ENCODE measurements at places on chromosomes 16 and 17. TPM values are rescaled to one million over a fixed set of nuclear protein-coding genes. Genes with fewer than 3 reads are reported as not detected.

The SNX20 gene
- 0.69 TPM for total RNA-seq

The TBC1D26 gene
- 0.69 TPM for total RNA-seq

The FZD2 gene
- 9.3 TPM for total RNA-seq

The FLII gene
- 178 TPM for total RNA-seq

The GCGR gene
- not detected for total RNA-seq

The KRTAP3-1 gene
- total RNA-seq, result not detected

The SLC38A8 gene
- not detected for total RNA-seq

The NPIPB9 gene
- total RNA-seq, result 3.1 TPM

The RAD51C gene
- 19.3 TPM for total RNA-seq

GRCh38 chr16:56801762-56802161 is 63.2 kb upstream of the SLC12A3 start:
- H3K4me1 ChIP-seq, result peaks cover 11% of the 10 kb centered on the region
- H3K27me3 ChIP-seq, result no peaks in the 10 kb centered on the region
- no peak overlapping the region for H3K27ac ChIP-seq
- H3K4me3 ChIP-seq, result no peak overlapping the region
- no peak for DNase-seq
- no peaks in the 10 kb centered on the region for H3K36me3 ChIP-seq

DNA sequence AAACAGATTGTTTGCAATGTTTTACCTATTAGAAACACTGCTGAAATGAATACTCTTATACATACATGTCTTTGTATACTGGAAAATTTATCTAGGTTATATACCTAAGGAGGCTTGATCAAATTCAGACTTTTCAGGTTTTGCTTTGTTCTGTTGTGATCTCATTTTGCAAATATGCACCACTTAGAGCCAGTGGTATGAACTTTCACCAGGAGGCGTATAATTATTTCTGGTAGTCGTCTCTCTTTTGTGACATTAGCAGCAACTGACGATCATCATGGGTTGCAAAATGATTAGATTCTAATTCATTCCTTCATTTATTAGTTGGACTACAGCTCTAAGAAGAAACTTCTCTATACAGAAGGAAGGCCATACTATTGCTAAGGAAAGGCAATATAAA is 26.9 kb downstream of the AP1G1 start:
- H3K4me3 ChIP-seq, result no peak overlapping the region
- DNase-seq, result no peak
- no peaks in the 10 kb centered on the region for H3K4me1 ChIP-seq
- H3K27me3 ChIP-seq, result no peaks in the 10 kb centered on the region
- H3K36me3 ChIP-seq, result no peaks in the 10 kb centered on the region
- no peak overlapping the region for H3K27ac ChIP-seq

- H3K4me1 ChIP-seq, result no peaks in the 10 kb centered on the region
- peak overlapping the region; percentile 63 for H3K27ac ChIP-seq
- DNase-seq, result no peak
- H3K4me3 ChIP-seq, result no peak overlapping the region
- H3K36me3 ChIP-seq, result no peaks in the 10 kb centered on the region
These were observed 68.5 kb downstream of the YPEL2 start for GRCh38 chr17:59399914-59400313.

DNA sequence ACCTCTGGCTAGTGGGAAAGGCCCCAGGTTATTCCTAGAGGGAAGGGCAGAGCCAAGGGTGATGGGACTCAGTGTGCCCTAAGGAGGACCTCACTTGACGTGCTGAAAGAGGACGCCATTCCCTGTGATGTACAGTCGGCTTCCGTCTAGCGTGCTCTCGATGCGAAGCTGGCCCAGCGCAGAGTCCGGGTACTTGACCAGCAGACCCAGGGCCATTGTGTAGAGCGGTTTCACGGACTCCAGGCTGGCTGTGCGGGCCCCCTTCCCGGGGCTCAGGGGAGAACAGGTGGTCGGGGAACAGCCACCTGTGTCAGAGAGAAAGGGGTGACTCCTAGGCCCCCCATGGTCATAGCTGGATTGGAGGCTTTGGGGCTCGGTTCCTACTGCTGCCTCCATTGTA is 19.9 kb downstream of the PLEKHG4 start:
- H3K27ac ChIP-seq, result no peak overlapping the region
- no peak overlapping the region for H3K4me3 ChIP-seq
- H3K27me3 ChIP-seq, result no peaks in the 10 kb centered on the region
- no peak for DNase-seq
- no peaks in the 10 kb centered on the region for H3K36me3 ChIP-seq
- no peaks in the 10 kb centered on the region for H3K4me1 ChIP-seq

GRCh38 chr16:785563-786535 is 2.3 kb downstream of the RPUSD1 start:
- peaks cover 17% of the 10 kb centered on the region for H3K4me1 ChIP-seq
- H3K27me3 ChIP-seq, result no peaks in the 10 kb centered on the region
- no peak overlapping the region for H3K4me3 ChIP-seq

DNA sequence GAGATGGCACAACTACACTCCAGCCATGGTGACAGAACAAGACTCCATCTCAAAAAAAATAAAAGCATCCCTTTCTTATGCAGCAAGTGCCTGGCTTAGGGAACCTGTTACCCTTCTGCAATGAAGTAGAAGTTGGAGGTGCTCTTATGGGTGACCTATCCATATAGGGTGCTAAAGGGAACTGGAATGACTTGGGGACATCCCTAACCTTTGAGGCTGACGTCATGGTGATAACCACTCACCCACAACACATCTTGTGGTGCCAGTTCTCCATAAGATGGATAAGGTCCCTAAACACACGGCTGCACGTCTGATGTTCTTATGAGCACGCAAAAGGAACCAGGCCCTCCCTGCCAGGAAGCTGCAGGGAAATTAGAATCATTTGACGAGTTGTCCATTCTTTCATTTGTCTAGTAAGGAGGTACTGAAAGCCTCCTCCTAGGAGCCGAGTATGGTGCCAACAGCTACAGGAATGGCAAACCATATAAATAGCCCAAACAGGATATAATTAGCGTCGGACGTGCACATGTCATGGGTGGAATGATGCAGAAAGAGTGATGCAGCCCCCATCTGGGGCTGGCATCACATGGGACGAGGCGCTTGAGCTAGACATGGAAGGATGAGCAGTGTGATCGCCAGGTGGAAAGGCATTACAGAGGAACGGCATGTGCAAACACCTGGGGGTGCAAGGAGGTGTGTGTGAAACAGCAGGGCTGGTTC is 52.5 kb downstream of the ARHGAP27 start:
- H3K4me3 ChIP-seq, result no peak overlapping the region
- no peaks in the 10 kb centered on the region for H3K36me3 ChIP-seq
- no peak overlapping the region for H3K27ac ChIP-seq
- DNase-seq, result no peak
- no peaks in the 10 kb centered on the region for H3K4me1 ChIP-seq
- no peaks in the 10 kb centered on the region for H3K27me3 ChIP-seq

- no peak overlapping the region for H3K27ac ChIP-seq
- H3K4me3 ChIP-seq, result no peak overlapping the region
- no peaks in the 10 kb centered on the region for H3K36me3 ChIP-seq
- peaks cover 3% of the 10 kb centered on the region for H3K4me1 ChIP-seq
These were observed 26.1 kb downstream of the GAS7 start for GRCh38 chr17:10172241-10172741.

GRCh38 chr17:79654350-79654959 is 43.6 kb upstream of the RBFOX3 start:
- H3K4me1 ChIP-seq, result peaks cover 7% of the 10 kb centered on the region
- H3K36me3 ChIP-seq, result no peaks in the 10 kb centered on the region
- no peak for DNase-seq
- no peak overlapping the region for H3K27ac ChIP-seq
- H3K4me3 ChIP-seq, result no peak overlapping the region

DNA sequence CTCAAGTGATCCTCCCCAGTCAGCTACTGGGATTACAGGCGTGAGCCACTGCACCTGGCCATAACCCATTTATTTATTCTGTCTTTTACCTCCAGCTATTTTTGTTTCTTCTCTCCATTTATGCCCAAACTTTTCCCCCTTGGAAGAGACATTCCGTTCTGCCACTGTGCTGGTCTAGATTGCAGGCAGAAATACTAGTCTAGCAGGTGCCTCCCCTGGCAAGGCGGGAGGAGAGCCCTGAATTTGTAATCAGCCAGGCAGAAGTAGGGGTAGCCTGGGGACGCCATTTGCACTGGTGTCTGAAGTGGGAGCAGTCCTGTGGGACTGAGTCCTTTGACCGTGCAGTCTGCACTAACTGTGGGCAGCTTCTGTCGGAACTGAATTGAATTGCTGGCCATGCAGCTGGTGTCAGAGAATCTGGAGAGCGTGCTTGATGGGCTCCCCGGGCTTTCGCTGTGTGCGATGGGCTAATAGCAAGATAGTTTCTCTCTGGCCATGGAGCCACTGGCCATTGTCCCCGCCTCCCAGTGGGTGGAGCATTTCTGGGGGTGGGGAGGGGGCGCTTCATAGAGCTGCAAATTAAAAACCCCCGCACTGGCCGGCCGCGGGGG is 31.5 kb upstream of the LITAF start:
- H3K4me3 ChIP-seq, result no peak overlapping the region
- peaks cover 10% of the 10 kb centered on the region for H3K4me1 ChIP-seq
- H3K36me3 ChIP-seq, result no peaks in the 10 kb centered on the region
- no peak for DNase-seq

DNA sequence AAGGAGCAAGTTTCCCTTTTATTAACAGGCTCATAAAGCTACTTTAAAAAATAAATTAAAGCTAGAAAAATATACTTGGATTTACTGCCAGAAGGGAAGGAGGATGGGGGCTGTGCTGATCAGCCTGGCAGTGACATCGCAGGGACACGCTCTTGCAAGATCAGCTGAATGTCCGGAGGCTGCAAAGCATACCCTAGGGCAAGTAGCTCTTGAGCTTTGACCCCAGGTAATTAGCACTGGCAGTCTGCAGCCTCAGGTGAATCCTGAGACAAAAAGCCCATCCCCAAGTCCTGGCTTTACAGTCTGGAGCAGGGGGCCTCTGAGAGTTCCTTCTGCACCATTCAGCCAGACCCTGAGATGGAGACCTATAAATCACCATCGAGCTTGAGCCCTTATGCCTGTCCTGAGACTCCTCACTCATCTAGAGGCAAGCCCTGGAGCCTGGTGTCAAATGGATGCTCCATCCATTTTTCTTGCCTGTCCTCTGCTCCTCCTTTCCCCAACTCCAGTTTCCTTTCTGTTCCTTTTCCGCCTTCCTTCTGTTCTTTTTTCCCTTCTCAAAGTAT is 131.7 kb downstream of the TMEM114 start:
- no peaks in the 10 kb centered on the region for H3K4me1 ChIP-seq
- no peak for DNase-seq
- H3K27ac ChIP-seq, result no peak overlapping the region
- no peaks in the 10 kb centered on the region for H3K27me3 ChIP-seq

GRCh38 chr17:49795372-49795771 is 6.9 kb downstream of the KAT7 start:
- peaks cover 2% of the 10 kb centered on the region for H3K4me1 ChIP-seq
- H3K36me3 ChIP-seq, result no peaks in the 10 kb centered on the region

DNA sequence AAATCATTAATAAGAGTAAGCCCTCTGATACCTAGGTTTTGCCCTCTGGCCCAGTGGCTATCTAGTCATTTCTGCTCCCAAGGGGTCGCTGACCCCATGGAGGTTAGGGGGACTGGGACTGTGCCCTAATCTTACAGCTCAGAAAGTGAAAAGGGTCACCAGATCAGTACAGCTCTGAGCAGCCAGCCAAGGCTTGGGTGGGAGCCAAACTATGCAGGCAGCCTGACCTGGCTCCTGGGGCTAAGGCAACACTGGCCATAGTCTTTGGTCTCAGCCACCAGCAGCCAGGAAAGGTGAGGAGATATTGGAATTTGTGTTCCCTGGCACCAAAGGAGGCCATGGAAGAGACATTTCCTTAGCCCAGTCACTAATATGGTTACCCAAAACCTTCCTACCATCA is 67.6 kb downstream of the ASIC2 start:
- peaks cover 8% of the 10 kb centered on the region for H3K4me1 ChIP-seq
- H3K27ac ChIP-seq, result no peak overlapping the region
- no peak for DNase-seq
- no peaks in the 10 kb centered on the region for H3K27me3 ChIP-seq

DNA sequence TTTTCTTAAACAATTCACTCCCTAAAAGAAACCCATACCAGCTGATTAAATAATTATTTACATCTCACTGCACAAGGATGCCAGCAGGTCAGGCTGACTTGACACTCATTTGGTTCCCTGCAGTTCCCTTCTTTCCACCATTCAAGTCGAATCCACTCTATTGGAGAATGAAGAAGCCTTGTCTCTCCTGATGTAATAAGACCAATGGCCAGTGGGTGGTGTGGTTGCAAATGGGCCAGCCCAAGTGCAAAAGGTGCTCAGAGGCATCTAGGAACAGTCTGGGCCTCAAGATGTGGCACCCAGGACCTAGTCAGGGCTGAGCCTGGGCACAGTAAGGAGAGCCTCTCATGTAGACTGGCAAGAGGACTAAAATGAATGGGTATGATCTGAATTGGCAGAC is 9.3 kb downstream of the C16orf78 start:
- H3K36me3 ChIP-seq, result no peaks in the 10 kb centered on the region
- H3K4me1 ChIP-seq, result no peaks in the 10 kb centered on the region
- no peak overlapping the region for H3K27ac ChIP-seq
- DNase-seq, result no peak
- no peaks in the 10 kb centered on the region for H3K27me3 ChIP-seq
- no peak overlapping the region for H3K4me3 ChIP-seq

DNA sequence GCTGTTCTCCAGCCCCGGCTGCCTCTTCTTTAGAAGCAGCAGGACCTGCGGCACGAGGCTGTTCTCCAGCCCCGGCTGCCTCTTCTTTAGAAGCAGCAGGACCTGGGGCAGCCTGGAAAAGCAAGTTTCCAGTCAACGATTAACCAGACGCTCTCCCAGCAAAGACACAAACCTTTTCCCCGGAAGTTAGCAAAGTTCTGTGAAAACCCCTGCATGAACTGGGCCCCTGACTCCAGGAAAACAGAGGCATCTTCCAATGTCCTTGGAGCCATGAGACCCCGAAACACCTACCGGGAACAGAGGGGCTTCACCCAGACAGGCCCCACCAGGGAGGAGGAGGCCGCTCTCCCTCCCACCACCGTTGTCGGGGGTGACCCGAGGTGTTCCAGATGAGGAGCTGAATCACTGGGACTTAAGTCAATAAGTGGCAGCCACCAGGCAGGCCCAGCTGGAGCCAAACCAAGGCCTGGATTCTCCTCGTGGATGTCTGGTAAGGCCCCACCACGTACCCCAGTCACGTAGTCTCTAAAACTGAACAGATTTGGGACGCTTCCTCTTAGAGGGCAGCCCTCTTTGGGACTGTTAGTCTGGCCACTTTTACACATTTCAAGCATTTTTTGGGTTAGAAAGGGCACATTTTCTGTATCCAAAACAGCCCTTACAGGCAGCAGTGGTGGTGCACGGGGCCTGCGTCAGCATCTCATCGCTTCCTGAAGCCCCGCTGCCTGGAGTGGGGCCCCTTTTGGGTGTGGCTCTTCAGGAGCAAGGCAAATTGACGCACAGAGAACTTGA is at the start of gene RPH3AL:
RPH3AL (minus strand) TSS at position 387 of the 792 bp plus-strand sequence. CDS start 25,264 bp downstream, outside the sequence.
- H3K27me3 ChIP-seq, result no peaks in the 10 kb centered on the region
- H3K4me3 ChIP-seq, result no peak within 1 kb of the TSS
- DNase-seq, result peak; percentile 46
- no peaks in the 10 kb centered on the region for H3K36me3 ChIP-seq

GRCh38 chr17:44914148-44914547 is 1.2 kb downstream of the GFAP start:
- no peak overlapping the region for H3K27ac ChIP-seq
- H3K4me3 ChIP-seq, result no peak overlapping the region
- peaks cover 5% of the 10 kb centered on the region for H3K4me1 ChIP-seq
- H3K27me3 ChIP-seq, result no peaks in the 10 kb centered on the region
- H3K36me3 ChIP-seq, result no peaks in the 10 kb centered on the region
- DNase-seq, result no peak
